ENCODE measurements at places on chromosomes 3 and 15.

DNA sequence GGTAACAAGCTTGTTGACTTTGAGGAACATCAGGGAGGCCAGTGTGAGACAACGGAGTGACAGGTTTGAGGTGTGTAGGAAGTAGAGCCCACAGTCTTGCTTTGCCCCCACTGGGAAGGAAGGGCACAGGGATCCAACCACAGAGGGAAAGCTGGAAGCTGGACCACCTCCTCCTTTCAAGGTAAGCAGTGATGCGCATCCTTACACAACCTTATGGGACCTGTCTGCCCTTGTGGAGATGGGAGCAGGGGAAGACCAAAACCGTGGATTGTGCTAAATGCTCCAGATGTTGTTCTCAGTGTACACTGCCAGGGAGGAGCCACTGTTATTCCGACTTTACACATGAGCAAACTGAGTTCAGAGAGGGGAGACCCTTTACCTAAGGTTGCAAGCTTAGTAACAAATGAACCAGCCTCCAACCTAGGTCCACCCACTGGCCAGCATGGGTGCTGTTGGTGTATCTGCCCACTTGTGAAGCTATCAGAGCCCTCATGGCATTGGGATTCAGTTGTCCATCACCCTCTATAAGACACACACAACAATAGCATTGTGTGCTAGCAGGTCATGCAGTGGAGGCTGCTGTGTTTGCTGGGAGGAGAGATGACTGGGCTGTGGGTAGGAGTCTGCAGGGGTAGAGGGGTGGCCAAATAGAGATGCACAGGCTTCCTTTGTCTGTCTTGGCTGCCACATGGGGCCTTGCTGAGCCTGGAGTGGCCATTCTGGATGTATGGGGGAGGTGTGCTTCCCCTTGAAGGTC is 586 bp upstream of the LSMEM2 start:
- H3K4me1 ChIP-seq = peaks cover 5% of the 10 kb centered on the region
- no peak overlapping the region for H3K27ac ChIP-seq
- peaks cover 2% of the 10 kb centered on the region for H3K36me3 ChIP-seq
- no peak for DNase-seq

DNA sequence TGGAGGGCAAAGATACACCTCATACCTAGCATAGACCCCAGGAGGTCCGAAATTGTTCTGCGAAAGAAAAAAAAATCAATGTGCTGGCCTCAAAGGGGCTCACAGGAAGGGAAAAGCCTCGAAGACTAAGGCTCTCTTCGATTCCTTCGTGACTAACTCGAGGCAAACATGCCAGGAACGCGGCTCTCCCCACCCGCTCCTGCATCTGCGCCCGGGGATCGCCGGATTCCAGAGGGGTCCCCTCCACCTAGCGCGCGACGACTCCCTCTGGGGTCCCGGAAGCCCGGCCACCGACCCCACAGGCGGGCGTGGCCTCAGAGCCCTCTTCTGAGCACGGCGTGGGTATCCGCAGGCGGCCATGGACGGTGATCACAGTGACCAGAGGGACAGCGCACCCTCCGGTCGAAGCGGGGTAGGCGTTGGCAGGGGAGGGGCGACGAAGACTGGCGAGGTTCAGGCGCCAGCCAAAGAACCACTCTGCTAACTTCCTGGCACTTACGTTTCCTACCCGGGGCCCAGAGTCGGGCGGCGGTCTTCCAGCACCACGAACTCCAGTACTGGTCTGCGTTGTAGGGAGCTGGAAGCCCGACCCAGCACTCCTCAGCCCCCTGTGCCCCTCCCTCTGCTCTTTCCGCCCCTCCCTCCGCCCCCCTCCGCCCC is 515 bp upstream of the EIF3J start:
- peak overlapping the region; percentile 82 for H3K4me3 ChIP-seq
- H3K4me1 ChIP-seq = peaks cover 4% of the 10 kb centered on the region
- H3K27ac ChIP-seq = peak overlapping the region; percentile 90
- H3K36me3 ChIP-seq = no peaks in the 10 kb centered on the region

GRCh38 chr3:132062535-132062934 is 27.7 kb upstream of the CPNE4 start:
- no peaks in the 10 kb centered on the region for H3K27me3 ChIP-seq
- H3K36me3 ChIP-seq = no peaks in the 10 kb centered on the region
- no peak overlapping the region for H3K27ac ChIP-seq
- no peak for DNase-seq
- H3K4me3 ChIP-seq = no peak overlapping the region
- H3K4me1 ChIP-seq = no peaks in the 10 kb centered on the region

GRCh38 chr3:37506956-37507535 is 332.7 kb upstream of the LRRFIP2 start:
- peak overlapping the region; percentile 50 for H3K27ac ChIP-seq
- H3K36me3 ChIP-seq = no peaks in the 10 kb centered on the region
- no peak overlapping the region for H3K4me3 ChIP-seq

DNA sequence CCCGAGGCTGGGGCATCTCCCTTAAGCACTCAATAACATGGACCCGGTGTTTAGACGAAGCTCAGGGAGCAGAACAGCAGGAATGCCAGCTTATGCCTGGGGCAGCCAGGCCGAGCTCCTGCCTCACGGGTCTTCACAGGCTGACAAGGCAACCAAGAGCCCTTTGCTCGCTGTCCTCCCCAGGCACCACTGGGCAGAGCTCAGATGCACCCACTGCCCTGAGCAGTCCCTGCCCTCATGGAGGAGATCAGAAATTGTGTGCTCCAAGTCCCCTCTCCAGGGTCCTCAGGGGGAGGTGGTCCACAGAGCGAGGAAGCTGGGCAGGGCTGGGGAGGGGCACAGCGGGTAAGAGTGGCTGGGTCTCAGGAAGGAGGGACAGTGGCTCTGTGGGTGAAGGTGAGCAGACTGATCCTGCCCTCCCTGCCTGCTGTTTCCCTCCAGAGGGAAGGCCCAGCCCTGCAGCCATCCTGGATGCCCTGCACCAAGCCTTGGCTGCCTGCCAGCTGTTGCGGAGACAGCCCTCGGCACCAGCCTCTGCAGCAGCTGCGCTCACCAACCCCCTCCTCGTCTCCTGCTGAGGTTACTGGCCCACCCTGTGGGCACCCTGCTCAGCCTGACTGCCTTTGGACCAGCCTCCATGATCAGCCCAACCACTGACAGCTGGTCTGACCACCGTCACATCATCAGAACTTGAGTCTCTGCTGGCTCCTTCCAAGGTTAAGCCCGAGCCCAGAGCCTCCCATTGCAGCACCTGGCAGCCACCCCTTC is 21.1 kb upstream of the GP9 start:
- H3K4me1 ChIP-seq = no peaks in the 10 kb centered on the region
- H3K36me3 ChIP-seq = no peaks in the 10 kb centered on the region
- DNase-seq = no peak
- H3K4me3 ChIP-seq = no peak overlapping the region

DNA sequence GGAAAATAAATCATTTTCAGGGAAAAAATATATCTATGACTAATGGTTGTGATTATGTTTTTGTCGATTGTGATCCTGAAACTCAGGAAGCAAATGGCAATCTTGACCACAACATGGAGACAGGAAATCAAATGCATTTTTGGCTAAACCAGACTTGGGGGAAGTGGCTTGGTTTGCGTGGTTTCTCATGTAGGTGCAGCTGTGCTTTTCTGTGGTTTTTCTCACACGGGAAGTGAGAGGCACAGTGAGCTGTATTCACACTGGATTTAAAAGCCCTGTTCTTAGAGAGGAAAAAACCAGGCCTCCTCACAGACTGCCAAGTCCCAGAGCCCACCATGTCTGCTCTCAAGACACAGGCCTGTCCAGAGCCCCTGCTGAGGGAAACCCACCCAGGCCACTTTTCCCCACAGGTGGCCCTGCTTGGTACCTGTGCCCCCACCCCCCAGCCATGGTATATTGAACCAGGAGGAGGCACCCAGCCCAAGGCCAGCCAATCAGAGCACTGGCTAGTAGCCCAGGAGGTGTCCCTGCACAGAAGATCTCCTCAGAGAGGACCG is 46.1 kb downstream of the BTD start:
- H3K4me3 ChIP-seq = no peak overlapping the region
- no peaks in the 10 kb centered on the region for H3K27me3 ChIP-seq
- H3K27ac ChIP-seq = no peak overlapping the region
- no peaks in the 10 kb centered on the region for H3K4me1 ChIP-seq
- no peaks in the 10 kb centered on the region for H3K36me3 ChIP-seq

DNA sequence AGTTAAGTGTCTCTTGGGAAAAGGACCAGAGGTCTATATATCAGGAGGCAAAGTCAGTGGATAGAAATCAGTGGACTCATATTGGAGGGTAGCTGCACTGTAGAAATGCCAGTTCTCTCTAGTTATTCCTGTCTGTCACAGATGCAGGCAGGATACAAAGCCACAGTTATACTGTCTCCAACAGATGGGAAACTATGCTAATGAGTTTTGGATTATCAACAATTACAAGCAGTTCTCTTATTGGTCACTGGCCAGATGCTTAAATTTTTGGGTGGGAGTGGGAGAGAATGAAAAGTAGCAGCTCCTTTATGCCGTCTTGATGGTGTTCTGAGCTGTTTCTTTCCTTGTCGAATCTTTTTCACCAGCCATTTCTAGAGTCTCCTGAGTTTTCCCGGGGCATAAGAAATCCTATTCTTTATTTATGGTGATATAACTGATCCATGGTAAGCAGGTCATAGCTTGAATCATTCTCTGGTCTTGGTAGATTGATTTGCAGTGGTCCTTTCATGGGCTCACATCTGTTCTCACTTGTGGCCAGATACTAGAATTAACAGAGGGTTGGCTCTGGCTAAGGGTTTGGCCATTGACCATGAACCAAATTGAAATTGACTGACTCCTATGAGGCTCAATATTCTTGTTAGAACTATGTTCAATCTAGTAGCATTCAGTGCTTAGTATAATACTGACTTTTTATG is 44.6 kb upstream of the RBMS3 start:
- no peak overlapping the region for H3K27ac ChIP-seq
- DNase-seq = no peak
- no peaks in the 10 kb centered on the region for H3K36me3 ChIP-seq
- H3K4me1 ChIP-seq = 0 out of 2 replicates have a peak, but pooled peaks cover 6% of the 10 kb centered on the region
- H3K4me3 ChIP-seq = no peak overlapping the region

GRCh38 chr3:62210011-62210410 is 163.3 kb downstream of the FEZF2 start:
- no peaks in the 10 kb centered on the region for H3K27me3 ChIP-seq
- no peak overlapping the region for H3K27ac ChIP-seq
- no peaks in the 10 kb centered on the region for H3K36me3 ChIP-seq
- DNase-seq = no peak
- no peaks in the 10 kb centered on the region for H3K4me1 ChIP-seq
- no peak overlapping the region for H3K4me3 ChIP-seq

DNA sequence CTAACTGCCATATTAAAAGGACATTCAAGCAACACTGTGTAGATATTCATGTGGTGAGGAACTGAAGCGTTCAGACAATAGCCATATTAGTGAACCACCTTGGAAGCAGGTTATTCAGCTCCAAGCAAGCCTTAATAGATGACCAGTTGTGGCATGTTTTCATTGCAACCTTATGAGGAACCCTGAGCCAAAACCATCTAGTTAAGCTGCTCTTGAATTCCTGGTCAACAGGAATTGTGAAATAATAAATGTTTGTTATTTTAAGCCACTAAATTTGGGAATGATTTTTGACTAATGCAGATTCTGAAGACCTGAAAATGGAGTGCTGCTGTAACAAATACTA is 73.0 kb downstream of the SPRED1 start:
- peak overlapping the region; percentile 10 for H3K27ac ChIP-seq
- H3K4me1 ChIP-seq = no peaks in the 10 kb centered on the region
- no peaks in the 10 kb centered on the region for H3K27me3 ChIP-seq
- no peaks in the 10 kb centered on the region for H3K36me3 ChIP-seq

- DNase-seq = no peak
- no peak overlapping the region for H3K4me3 ChIP-seq
- H3K4me1 ChIP-seq = no peaks in the 10 kb centered on the region
- no peak overlapping the region for H3K27ac ChIP-seq
Measured at GRCh38 chr3:179181021-179181472, 32.9 kb downstream of the PIK3CA start.

DNA sequence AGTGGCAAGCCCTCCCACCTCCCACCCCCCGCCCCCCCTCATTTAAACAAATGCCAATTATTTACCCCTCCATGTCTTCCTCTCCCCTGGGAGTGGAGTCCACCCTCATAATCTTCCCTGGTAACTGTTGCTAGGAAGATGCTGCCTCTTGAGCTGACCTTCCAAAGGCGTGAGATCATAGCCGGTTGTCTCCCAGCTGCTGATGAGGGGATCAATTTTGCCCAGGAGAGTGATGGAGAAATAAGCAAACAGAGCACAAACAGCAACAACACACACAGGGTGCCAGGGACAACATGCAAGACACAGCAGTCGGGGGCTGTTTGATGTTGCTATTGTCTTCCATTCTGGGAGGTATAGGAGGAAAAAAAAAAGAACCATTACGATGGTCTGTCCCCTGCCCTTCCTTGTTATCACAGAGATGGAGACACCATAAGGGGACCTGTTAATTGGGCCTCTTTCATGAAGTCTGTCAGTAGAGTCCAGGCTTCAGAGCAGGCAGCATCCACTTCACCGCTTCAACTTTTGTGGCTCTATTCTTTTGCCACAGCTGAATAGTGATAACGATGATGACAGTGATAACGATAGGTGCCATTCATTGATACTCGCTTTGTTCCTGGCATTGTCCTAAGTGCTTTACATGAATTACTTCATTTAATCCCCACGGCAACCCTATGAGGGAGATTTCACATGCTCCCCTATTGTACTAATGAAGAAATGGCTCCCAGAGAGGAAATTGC is 76.9 kb upstream of the RGMA start:
- no peaks in the 10 kb centered on the region for H3K27me3 ChIP-seq
- H3K36me3 ChIP-seq = no peaks in the 10 kb centered on the region
- no peak overlapping the region for H3K27ac ChIP-seq
- no peak overlapping the region for H3K4me3 ChIP-seq
- no peaks in the 10 kb centered on the region for H3K4me1 ChIP-seq

- no peak overlapping the region for H3K27ac ChIP-seq
- no peaks in the 10 kb centered on the region for H3K27me3 ChIP-seq
- no peaks in the 10 kb centered on the region for H3K36me3 ChIP-seq
- no peak for DNase-seq
- peaks cover 8% of the 10 kb centered on the region for H3K4me1 ChIP-seq
Measured at GRCh38 chr3:186385856-186386602, 24.0 kb upstream of the DGKG start.

DNA sequence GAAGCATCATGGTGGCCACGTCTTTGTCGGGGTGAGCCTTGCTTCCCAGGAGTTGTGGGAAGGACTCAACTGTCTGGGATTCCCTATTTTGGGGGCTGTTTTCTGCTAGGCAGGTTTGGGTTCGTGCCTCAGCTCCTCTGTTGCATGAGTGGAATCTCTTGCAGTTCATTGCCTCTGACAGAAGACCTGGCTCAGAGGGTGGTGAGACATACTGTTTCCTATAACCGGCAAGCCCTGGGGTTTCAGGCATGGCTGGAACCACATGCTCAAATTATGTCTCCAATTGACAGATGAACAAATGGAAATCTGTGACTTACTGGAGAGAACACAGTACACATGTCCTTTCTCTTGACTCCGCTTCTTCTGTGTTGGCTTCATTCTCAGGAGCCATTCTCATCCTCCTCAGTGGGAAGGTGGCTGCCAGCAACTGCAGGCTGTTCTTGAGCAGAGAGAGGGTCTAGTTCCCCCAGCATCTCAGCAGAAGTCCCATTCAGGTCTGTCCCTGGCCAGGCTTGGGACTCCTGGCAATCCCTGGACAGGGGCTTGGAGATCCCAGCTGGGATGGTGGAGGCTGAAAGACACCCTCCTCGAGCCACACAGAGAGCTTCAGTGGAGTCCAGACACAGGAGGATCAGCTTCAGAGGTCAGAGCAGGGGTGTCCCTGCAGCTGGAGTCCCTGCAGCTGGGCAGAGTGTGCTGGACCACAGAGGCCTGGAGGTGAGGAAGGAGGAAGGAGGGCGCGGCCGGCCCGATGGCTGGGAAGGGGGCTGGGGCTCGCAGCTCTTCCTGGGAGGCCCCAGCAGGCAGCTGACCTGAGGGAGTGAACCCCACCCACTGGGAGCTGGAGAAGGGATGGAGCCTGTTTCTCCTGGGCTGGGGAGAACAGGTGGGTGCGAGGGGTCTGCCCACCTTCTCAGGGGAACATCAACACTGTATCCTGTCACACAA is 97.6 kb downstream of the LSM3 start:
- H3K27ac ChIP-seq = peak overlapping the region; percentile 69
- no peaks in the 10 kb centered on the region for H3K36me3 ChIP-seq
- H3K27me3 ChIP-seq = no peaks in the 10 kb centered on the region
- DNase-seq = no peak

Data from Caco-2 (cell line).